ENCODE measurements at places on chromosomes 16 and 17.

GRCh38 chr17:14545156-14545906 is 244.4 kb downstream of the HS3ST3B1 start:
- DNase-seq = no peak

GRCh38 chr16:86755571-86756006 is 177.2 kb downstream of the FOXL1 start:
- DNase-seq = no peak

DNA sequence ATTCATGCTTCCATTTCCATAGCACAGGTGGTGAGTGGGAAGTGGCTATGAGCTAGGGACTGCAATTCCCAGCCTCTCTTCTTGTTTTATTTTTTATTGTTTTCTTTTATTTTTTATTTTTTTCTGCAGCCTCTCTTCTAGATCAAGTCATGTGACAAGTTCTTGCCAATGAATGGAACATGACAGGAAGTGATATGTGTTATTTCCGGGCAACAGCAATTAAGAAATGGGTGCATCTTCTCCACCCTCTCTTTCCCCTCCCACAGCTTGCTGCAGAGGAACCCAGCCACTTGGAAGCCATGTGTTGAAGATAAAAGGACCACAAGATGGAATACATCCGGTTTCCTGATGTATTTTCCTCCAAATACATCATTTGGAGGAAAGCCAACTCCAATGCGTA is 23.6 kb downstream of the IRX5 start:
- DNase-seq = peak; percentile 73

DNA sequence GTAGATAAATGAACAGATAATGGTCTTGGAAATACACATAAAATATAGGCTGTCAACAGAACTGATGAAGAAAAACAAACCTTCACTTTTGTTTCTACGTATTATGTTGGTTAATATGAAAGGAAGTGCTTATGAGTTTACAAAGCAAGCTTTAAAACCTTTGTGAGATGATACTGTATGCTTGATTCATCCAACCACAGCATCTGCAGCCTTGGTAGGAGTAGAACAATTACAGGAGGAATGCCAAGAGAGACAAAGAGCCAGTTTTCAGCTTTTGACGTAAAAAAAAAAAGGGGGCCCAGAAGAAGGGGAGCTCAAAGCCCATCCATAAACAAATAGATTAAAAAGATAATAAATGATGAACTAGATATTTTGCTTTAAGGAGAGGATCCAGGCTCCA is 13.3 kb downstream of the FAM20A start:
- no peak for DNase-seq

- DNase-seq = no peak
Observed at GRCh38 chr17:72351884-72352346, 231.1 kb downstream of the SOX9 start.

- DNase-seq = no peak
Observed at GRCh38 chr16:48592839-48593429, 17.0 kb downstream of the N4BP1 start.

GRCh38 chr16:404971-405486 is 3.3 kb downstream of the DECR2 start:
- DNase-seq = no peak

DNA sequence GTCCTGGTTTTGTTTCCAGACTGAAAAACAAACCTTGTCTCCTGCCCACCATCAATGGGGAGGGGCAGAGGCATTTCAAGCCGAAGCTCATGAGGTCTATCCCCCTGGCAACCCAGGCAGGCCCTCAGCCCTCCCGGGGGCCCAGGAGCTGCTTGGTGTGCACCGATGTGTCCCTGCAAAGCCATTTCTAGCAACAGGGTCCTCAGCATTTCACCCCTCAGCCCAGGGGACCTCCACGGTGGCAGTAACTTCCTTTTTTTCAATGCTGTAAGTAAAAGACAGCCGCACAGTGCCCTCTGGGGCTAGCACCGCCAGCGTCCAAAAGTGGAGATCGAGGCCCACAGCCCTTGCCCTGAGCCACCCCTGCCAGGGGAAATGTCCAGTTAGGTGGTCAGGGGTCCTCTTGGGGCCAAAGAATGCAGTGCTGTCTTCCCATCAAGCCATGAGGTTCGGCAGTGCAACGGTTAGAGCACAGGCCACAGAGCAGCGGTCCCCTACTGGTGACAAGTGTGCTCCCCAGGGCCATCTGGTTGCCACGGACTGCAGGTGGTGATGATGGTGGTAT is 79.9 kb downstream of the LITAF start:
- no peak for DNase-seq

GRCh38 chr16:84243732-84244131 is 3.9 kb upstream of the KCNG4 start:
- DNase-seq = no peak

- peak; percentile 32 for DNase-seq
Observed at GRCh38 chr16:85878875-85879274, 20.1 kb upstream of the IRF8 start.

DNA sequence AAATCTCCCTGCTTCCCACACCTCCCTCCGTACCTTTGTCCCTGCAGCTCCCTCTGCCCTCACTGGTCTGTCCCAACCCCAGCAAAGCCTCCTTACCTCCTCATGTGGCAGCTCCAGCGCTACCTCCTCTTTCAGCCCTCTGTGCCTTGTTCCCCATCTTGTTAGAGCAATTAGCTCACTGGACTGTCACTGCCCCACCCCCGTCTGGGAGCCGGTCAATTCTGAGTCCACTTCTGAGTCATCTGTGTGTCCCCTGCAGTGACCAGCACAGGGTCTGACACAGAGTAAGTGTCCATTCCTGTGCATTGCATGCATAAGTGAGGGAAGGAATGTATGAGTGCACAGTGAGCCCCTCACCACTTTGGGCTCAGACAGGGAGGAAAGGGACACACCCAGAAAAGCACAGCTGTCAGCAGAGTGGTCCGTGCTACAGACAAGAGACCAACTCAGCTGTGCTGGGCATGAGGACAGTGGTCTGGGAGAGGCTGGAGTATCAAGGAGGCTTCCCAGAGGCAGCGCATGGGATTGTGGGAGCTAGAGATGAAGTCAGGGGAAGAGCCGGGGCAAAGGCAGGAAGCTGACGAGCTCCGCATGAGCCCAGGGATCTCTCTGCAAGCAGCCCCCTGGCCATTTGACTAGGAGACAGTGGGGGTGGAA is 45.9 kb downstream of the PITPNM3 start:
- no peak for DNase-seq

- DNase-seq = peak; percentile 33
Observed at GRCh38 chr17:79340333-79341221, 266.0 kb downstream of the ENGASE start.

DNA sequence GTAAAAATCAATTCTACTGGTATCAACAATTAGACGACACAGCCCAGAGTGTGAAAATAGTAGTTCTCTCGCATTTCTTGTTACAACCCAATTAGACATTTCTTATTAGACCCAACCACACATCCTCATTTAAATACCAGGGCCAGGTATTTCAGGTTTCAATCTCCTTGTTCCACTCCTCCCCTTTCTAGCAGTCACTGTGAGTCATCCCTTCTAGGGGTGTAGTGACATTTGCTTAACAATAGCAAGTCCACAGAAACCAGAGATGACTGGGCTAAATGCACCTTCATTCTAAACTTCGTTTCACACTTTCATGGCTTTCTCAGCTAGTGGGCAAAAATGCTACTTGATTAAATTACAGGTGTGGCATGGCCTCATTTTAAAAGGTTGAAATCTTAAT is 116.9 kb upstream of the CACNG3 start:
- no peak for DNase-seq

DNA sequence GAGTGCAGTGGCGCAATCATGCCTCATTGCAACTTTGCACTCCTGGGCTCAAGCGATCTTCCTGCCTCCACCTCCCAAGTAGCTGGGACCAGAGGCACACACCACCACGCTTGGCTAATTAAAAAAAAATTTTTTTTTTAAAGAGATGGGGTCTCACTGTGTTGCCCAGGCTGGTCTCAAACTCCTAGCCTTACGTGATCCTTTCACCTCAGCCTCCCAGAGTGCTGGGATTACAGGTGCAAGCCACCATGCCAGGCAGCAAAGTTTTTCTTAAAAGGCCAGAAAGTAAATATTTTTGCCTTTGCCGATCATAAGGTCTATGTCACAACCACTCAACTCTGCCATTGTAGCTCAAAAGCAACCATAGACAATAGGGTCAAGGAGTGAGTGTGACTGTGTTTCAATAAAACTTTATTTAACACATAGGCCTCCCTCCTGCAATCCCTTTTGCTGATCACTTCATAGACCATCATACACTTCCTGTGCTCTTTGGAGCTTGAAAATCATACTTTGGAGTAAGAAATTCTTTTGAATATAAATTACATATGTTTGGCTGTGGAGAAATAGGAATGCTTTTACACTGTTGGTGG is 48.6 kb downstream of the PITPNC1 start:
- no peak for DNase-seq

DNA sequence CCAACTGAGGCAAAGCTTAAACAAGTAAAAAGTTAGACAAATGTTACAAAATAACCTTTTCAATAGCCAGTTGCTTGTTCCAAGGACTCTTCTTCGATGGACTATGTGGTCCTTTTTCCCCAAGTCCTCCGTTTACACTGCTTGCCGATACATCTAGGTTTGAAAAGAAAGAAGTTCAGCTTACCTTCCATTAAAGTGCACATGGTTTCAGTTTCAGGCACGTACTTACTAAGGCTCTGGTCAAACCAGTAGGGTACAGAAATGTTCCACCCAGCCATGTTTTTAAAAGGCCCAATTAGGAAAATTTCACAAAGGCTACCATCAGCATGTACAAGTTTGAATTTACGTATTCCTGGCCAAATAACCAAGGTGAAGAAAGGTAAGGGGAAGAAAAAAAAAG is 2.1 kb downstream of the SRSF2 start:
- DNase-seq = no peak

- DNase-seq = no peak
Observed at GRCh38 chr16:87921236-87921773, 15.0 kb downstream of the CA5A start.

DNA sequence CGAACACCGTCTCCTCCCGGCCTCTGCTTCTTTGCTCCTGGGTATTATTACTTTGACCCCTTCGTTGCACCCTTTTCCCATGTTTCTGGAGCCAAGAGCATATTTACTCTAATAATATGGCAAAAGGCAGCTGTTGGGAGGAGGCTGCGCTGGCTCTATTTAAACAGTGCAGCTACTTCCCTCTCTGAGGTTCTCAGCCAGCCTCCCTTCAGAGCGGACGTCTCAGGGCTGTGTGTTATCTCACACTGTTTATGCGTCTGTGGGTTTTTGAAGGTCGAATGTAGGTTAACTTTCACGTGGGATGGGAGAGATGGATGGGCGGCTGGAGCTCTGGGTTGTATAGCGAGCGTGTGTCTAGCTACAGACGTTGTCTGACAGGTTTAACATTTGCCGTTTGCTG is 45.3 kb downstream of the COX4I1 start:
- no peak for DNase-seq

DNA sequence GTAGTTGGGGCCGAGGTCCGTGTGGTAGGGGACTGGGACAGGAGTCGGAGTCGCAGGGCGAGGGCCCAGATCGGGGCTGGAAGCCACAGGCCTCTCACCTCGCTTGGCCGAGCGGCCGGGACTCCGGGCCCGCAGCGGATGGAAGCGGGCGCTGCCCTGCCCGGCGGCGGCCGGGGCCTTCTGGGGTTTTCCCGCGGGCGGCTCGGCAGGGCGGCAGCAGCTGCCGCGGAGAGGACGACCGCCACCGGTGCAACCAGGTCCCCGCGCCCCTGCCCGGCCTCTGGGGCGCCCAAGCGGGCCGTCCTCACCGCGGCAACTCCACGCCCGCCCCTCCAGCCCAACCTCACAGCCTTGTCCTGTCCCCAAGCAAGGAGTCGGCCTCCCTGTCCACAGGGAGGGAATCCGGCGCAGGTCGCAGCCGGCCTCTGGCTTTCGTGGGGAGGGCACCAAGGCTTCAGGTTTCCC is 15.6 kb upstream of the UTP6 start:
- no peak for DNase-seq

DNA sequence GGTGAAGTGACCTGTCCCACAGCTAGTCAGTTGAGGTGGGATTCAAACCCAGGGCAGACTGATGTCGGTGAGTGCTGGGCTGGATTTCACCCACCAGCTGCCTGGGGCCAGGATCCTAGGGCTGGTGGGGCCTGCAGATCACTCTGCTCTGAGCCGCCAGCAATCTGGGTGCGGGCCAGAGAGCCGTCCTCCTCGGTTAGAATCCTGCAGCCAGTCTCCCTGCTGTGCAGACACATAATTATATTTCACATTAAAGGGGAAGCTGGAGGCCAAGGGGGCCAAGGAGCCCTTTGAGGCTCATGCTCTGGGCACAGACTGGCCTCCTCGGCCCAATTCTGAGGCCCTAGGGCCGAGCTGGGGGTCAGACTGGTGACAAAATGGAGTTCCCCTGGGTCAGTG is 996 bp upstream of the KCNJ12 start:
- DNase-seq = no peak

- DNase-seq = peak; percentile 11
Observed at GRCh38 chr17:31811101-31811500, 47.9 kb downstream of the COPRS start.

DNA sequence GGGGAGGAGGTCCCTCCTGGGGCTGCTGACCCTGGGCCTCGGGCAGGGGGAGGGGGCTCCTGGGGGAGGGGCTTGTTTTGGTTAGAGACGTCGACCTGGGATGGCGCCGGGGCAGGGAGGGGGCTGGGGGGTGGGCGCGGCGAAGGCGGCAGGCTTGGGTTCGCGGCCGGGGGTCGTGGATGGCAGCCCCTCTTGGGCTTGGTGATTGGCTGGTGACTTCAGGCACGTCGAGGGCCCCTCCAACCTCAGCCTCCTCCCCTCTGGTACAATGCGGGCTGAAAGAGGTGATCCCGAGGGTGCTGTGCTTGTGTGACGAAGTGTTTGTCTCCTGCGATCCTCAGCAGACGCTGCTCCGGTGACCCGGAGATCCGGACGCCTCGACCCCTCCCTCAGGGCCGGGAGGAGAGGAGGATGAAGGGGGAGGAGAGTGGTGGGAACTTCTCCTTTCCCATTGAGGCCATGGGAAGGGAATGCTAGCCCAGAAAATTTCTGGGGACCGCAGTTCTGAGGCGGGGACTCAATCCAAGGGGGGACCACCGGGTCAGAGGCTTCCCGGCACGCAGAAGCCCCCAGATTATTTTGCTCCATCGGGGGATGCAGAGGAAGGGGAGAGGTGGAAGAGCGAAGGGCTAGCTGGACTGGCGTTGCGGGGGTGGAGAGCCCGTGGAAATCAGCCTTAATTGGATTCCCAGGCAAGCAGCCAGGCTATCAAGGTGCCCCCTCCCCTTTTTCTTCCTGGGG is 43.9 kb downstream of the RAI1 start:
- no peak for DNase-seq

- DNase-seq = no peak
Observed at GRCh38 chr17:28540231-28540630, 12.2 kb downstream of the UNC119 start.

DNA sequence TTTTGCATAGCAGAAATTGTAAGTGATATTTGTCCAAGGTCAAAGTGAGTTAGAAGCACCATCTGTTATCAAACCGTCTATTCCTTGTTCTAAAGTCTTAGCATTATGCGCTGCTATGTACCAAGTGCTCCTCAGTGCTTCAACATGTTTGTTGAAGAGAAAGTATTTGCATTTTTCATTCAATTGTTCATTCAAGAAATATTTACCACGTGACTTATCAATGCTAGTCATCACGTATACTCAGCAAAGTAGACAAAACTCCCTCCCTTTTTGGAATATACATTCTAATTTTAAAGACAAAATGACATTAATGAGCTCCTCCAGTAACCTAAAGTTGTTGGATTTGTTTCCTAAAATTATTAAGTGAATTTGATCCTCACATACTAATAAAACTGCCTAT is 388.0 kb upstream of the CDH8 start:
- DNase-seq = no peak
